ENCODE measurements at places on chromosomes 4 and X.

- DNase-seq: peak; percentile 70
Measured at GRCh38 chr4:53935780-53936179, 128.6 kb downstream of the CHIC2 start.

DNA sequence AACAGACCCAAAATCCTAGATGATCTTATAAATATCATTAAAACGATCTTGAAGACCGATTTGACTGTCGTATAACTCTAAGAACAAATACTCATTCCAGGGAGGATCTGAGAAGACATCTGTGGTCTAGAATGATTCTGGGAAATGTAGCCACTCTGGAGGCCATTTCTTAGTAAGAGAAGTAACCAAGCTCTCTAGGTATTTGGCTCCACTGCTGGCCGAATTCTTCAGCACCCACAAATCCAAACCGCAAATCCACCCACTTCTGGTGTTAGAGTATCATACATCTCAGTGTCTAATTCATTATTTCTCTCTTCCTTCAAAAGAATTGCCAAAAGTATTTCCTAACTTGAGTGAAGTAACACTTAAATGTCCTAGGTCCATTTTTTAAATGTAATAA lies 23.9 kb downstream of the KLHL5 start:
- DNase-seq: peak; percentile 85

GRCh38 chrX:70762285-70762684 lies 146.2 kb downstream of the TEX11 start:
- DNase-seq: no peak

- DNase-seq: peak; percentile 36
Measured at GRCh38 chr4:34720571-34720970, 1523.7 kb downstream of the ARAP2 start.

DNA sequence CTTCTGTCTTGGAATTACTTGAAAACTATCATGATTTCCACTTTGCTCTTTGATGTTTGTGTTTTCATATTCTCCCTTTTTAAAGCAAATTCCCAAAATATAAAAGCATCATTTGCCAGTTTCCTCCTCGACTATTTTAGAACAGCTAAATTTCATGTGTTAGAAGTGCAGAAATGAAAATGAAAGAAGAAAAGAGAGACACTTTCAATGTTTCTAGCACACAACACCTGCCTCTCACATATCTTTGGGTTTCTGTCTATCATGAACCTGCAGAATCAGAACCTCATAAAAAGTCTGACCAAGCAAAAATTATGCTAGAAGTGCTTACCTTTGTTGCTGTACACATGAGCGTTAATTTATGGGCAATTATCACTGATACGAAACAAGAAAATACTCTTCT lies 1.9 kb upstream of the NEUROG2 start:
- DNase-seq: no peak

- peak; percentile 37 for DNase-seq
Measured at GRCh38 chrX:24846550-24847150, 152.9 kb downstream of the POLA1 start.

- no peak for DNase-seq
Measured at GRCh38 chrX:41630091-41630490, 58.7 kb upstream of the GPR34 start.

DNA sequence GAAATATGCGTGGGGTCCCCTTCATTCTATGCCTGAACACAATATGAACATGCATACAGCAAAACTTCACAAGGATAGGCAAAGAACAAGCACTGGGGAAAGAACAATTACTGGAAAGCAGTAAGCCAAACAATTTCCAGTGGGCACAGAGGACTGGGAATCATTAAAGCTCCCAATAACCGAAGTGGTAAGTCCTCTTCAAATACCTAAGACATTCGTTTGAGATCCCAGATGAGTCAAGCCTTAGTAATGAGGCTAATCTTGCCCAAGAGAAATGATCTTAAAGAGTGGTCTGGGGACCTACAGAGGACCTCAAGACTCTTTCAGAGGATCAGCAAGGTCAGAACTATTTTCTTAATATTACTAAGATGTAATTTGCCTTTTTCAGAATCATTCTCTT lies 28.6 kb downstream of the ANAPC10 start:
- DNase-seq: peak; percentile 70

GRCh38 chr4:121737846-121738554 lies 27.0 kb downstream of the SMIM43 start:
- DNase-seq: peak; percentile 5

DNA sequence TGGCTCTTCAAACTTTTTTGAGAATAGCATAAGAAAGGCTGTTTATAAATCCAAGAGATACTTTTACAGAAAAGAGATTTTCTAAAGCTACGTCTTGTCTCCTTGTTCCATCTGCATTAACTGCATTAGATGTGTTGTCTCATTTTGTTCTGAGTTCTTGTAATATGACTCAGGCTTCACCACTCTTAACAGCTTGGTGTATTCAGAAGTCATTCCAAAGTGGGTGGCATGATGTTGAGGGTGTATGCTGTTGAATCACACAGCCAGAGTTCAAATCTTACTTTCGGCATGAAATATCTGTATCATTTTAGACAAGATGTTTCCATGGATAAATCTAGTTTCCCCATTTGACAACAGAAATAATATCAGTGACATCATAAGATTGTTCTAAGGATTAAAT lies 30.1 kb downstream of the SYTL5 start:
- DNase-seq: no peak

GRCh38 chr4:166153548-166153947 lies 280.5 kb downstream of the TLL1 start:
- no peak for DNase-seq
